ENCODE measurements at places on chromosomes 16 and 17.

DNA sequence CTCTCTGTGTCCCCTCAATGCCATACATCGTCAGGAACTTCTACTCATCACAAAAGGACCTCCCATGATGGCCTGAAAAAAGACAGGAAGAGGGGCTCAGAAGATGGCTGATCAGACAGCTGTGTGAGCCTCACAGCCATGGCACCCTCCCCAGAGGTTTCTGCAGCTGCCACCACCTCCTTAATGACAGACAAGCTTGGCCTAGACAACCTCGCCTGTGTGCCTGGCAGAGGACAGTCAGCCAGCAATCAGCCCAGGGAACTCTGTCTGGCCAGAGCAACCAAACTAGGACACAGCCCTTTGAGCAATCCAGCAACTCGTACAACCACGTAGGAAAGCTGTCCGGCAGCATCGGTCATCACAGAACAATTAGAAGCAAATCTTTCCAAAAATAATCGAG is 54.2 kb upstream of the MED9 start:
- DNase-seq, result no peak

DNA sequence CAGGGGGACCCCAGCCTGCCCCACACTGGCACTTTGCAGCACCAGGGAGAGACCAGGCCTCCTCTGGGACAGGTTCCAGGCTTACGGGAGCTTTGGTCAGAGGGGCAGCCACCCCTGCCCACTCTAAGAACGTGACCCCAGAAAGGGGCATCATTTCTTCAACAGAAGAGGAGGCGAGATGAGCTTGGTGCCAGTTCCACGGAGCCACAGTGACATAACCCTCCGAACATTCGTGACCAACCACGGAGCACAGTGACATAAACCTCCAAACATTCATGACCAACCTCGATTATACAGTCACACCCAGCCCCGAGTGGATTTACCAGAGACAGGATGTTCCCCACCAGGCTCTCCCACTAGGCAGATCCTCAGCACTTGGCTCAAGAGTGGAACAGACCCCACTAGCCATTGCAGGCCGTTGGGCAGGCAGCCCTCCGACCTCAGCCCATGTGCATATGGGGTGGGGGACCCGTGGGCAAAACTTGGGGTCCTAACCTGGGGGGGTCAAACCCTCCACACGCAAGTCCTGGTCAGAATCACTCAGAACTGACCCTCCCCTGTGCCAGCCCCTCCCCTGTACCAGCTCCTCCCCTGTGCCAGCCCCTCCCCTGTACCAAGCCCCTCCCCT is 112.9 kb downstream of the METRNL start:
- peak; percentile 78 for DNase-seq

DNA sequence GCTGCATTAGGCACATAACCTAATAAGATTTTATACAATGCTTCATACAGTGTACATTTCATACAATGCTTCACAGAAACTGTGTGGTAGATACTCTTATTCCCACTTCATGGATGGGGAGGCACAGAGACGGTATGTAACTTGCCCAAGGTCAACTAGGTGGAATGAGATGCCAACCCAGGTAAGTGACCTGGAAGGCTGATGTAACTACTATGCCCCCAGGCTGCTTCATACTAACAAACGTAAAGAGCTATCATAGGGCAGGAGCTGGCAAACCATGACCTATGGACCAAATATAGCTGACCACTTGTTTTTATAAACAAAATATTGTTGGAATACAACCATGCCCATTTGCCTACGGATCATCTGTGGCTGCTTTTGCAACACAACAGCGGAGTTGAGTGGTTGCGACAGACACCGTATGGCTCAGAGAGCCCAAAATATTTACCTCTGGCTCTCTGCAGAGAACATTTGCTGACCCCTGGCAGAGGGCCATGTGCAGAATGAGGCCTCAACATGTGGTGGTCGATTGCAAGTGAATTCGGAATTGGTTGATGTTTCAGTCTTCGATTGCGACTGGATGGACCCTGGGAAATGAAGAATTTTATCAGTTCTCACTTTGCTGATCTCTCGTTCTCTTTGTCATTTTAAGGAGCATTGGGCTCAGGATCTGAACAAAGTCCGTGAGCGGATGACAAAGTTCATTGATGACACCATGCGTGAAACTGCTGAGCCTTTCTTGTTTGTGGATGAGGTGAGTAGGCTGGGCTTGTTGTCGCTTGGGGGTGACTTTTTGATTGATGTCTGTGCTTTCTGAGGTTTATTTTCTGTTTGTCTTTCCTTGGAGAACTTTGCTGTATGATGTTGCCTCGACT is 109.7 kb downstream of the PLCG2 start:
- no peak for DNase-seq

GRCh38 chr17:28078341-28079229 is 36.1 kb downstream of the NLK start:
- DNase-seq, result no peak

DNA sequence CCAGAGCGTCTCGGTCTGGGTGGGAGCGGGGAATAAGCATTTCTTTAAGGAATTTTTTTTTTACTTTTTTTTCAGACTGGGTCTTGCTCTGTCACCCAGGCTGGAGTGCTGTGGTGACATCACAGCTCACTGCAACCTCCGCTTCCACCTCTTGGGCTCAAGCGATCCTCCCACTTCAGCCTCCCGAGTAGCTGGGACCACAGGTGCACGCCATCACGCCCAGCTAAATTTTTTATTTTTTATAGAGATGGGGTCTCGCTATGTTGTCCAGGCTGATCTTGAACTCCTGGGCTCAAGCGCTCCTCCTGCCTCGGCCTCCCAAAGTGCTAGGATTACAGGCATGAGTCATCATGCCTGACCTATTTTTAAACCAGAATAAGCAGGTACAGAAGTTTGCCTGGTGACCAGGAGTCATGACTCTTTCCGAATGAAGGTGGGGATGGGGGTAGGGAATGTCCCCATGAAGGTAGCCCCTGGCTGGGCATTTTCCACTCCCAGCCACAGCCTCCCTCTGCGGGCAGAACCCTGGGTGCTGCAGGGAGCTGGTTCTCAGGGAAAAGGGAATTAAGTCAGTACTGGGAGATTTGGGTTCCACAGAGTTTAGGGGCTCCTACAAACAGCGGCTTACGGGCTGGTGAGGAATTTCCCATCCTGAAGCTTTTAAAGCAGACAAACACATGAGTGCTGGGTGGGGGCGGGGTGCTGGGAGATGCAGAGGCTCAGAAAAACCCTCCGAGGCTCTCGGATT is 48.3 kb downstream of the TBC1D16 start:
- no peak for DNase-seq

DNA sequence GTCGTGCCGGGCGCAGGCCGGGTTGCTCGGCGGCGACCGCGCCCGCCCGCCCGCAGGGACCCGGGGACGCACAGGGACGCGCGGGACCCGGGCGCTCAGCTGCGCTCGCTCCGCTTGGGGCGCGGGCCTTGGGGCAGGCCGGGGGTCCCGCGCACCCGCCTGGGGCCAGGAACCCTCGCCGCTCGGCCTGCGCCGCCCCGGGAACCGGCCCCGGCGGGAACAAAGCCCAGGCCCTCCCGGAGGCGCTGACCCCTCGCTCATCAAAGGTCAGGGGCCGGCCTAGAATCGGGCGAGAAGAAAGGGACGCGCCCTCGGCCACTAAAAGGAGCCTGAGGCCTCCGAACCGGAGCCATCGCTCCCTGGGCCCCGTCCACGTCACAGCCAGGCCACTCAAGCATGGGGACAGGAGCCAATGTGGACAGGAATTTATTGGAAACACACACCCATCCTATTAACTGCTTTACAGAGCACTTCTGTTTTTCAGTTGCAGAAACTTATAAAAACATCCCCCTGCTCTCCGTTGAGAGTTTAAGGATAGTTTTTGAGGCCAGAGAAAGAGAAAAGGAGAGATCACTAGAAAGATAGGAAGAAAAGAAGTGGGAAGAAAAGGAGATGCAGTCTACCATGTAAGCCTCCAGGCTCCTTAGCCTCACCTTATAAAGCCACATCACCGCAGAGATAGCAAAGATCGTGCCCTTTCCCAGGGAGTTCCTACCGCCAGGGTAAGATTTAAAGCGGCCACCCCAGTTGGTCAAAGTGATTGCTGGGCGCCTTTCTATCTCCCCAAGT is 558 bp upstream of the ZFHX3 start:
- DNase-seq, result peak; percentile 60

DNA sequence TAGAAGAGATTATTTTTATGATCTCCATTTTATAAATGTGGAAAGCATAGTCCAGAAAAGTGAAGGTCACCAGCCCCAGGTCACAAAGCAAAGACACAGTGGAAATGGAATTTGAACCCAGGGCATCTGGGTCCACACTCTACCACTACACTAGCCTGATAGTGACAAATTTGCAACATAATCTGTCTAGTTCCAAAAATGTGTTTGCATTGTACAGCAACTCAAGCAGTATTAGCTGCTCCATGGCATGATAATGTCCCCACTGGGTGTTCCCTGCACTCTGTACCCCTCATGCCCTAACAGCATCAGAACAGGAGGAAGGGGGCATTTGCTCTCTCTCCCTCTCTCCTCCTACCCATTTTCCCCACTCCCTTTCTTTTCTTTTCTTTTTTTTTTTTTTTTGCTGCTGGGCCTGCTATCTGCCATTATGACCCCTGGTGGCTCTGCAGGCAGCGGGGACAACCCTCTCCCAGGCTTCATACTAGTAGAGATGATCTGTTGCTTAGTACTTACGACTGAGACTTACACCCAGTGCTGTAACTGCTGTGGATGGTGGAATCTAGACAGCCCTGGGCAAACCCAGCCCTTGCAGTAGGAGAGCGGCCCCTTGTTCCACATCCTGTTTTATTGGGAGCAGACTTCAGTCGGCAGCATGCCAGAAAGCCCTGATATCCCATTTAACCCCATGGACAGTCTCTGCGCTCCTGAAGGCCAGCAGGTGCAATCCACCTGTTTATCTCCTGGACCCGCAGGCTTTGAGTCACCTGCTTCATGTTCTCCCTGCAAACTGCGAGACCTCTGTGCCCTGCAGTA is 306.3 kb downstream of the SOX9 start:
- no peak for DNase-seq

DNA sequence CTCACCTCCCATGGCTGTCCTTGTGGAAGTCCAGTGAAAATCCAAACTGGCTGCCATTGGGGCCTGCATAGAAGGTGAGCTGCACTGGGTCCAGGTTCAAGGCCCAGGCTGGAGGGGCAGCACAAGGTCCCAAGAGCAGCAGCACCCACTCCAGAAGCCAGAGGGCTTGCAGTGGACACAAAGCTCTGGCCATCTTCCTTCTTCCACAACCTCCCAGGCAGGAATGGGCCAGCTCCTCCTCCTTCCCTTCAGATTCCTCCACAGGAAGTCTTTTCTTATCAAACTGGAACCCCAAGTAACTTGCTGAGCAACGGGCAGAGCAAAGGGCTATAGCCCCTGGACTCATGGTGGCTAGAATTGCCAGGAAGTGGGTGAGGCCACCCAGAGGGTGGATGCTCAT is at the start of gene ITGA2B:
Gene ITGA2B, minus strand, starts transcription at position 369 of the 400 bp plus-strand sequence. Its CDS starts 176 bp downstream, at position 193.
- DNase-seq, result no peak

DNA sequence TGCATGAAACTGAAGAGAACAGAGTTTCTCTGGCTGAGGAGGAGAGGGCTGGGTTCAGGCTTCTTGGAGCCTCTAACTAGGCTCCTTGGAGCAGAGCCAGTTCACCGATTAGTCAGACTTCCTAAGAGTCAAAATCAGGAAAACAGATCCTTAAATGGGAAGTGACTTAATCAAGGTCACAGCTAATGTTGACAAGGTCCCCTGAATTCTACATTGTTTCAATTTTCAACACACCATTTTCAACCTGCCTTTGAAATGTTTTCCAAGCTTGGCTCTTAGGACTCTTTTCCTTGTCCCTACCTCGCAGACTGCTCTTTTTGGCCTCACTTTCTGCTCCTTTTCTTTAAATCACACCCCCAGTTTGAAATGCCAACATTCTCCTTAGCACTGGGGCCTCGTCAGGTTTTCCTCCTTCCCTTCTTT is 16.3 kb downstream of the MYL4 start:
- DNase-seq, result peak; percentile 84
